CMK (cell line): ENCODE measurements at places on chromosomes 5 and 9.

GRCh38 chr5:89735082-89735481, 674.5 kb downstream of the CETN3 start:
- no peak for DNase-seq

DNA sequence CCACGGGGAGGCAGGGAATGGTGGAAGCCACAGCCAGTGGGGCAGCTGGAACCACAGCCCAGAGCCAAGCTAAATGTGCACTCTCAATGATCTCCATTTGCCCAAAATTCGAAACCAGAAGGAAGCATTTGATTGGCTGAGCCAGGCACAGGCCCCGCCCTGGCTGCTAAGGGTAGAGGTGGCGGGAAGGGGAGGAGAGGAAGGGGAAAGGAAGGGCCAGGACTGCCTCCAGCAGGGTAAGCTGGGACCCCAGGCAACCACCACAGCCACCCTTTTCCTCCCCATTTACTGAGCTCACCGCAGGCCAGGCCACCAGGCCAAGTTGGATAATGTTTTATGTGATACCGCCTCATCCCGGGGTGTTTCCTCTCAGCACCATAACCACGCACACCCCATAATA, 100.3 kb upstream of the RAPGEF1 start:
- peak; percentile 21 for DNase-seq

DNA sequence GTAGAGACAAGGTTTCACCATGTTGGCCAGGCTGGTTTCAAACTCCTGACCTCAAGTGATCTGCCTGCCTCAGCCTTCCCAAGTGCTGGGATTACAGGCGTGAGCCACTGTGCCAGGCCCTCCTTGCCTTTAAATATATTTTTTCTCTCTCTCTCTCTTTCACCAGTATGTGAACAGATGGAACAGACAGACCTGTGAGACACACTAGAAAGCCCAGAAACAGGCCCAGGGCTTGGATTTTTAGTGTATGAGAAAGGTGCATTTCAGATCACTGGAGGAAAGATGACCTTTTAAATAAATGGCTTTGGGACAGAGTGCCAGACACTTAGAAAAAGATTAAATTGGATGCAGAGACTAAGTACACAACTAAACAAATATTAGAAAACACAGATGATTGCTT, 3.1 kb downstream of the RASGEF1C start:
- DNase-seq, result no peak

GRCh38 chr5:25554077-25554476, 909.3 kb upstream of the CDH10 start:
- DNase-seq, result no peak

DNA sequence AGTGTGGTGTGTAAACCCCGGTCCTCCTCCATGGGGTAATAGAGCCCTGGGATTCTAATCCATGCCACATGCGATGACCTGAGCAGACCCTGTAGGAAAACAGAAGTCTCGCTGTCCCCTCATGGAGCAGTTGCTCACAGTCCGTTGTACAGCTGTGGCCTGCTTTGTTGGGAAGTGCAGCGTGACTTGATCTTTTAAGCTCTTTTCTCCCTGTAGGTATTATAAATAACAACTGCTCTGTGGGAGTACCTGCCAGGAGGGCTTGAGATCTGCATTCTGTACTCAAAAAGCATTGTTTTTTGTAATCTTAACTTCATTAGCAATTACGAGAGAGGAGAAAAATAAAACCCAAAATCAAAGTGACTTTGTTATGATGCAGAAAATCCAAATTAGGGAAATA, 17.3 kb downstream of the MEGF10 start:
- no peak for DNase-seq

- DNase-seq, result no peak
Observed at GRCh38 chr9:136338511-136338910, 11.2 kb downstream of the GPSM1 start.

DNA sequence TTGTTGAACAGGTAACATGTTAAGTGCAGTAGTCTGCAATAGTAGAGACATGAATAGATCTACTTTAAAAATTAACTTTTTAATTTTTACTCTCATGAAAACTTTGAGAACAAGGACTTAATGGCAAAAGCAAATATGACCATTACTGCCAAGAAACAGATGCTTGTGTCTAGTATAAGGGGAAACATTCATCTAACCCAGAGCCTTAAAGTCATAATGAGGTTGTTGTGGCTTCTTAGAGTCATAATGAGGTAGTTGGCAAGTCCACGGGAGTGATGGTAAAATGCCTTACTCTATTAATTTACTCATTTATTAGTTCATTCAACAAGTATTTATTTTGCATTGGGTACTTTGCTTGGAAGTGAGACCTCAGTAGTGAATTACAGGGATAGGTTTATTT, 71.5 kb downstream of the JAKMIP2 start:
- DNase-seq, result no peak

- DNase-seq, result no peak
Observed at GRCh38 chr5:141618030-141618803, 583 bp downstream of the DIAPH1 start.

- DNase-seq, result no peak
Observed at GRCh38 chr9:128556926-128557634, 4.7 kb downstream of the SPTAN1 start.

GRCh38 chr5:32419791-32420190, 24.7 kb downstream of the ZFR start:
- DNase-seq, result no peak

DNA sequence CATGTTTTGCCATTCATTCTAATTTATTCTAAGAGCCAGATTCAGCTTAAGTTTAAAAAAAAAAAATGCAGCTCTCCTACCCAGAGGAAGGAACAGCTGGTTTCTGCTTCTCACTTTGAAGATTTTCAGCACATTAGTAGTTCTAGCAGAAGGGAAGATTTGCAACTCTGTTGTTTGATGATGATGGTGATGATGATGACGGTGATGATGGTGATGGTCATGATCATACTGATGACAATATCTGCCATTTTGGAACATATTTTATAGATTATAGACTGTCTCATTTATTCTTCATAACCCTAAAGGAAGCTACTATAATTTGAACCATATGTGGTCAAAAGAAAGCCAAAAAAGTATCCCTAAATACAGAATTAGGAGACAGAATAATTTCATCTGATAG, 7.9 kb upstream of the MED10 start:
- DNase-seq, result no peak

- DNase-seq, result no peak
Observed at GRCh38 chr9:134344068-134344799, 18.0 kb downstream of the RXRA start.

- no peak for DNase-seq
Observed at GRCh38 chr5:135460246-135461033, 8.3 kb upstream of the TIFAB start.

GRCh38 chr5:53884844-53885243, 324.4 kb downstream of the NDUFS4 start:
- DNase-seq, result no peak

GRCh38 chr9:35686222-35687203, 3.2 kb downstream of the TPM2 start:
- no peak for DNase-seq

DNA sequence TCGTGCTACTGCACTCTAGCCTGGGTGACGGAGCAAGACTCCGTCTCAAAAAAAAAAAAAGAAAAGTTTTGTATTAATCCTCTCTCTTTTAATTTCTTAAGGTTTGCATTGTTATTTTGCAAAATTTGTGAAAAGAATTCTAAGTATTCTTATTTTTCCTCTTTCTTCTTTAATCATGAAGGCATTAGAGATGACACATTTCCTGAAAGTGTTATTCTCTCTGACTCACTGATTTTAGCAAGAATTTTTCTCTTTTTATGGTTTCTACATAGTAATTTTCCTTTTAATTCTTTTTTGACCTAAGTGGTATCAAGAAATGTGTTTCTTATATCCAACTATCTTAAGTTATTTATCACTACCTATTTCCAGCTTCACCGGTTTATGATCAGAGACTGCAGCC, 78.0 kb downstream of the NSUN2 start:
- no peak for DNase-seq

GRCh38 chr5:35924950-35925722, 13.3 kb downstream of the CAPSL start:
- DNase-seq, result no peak

DNA sequence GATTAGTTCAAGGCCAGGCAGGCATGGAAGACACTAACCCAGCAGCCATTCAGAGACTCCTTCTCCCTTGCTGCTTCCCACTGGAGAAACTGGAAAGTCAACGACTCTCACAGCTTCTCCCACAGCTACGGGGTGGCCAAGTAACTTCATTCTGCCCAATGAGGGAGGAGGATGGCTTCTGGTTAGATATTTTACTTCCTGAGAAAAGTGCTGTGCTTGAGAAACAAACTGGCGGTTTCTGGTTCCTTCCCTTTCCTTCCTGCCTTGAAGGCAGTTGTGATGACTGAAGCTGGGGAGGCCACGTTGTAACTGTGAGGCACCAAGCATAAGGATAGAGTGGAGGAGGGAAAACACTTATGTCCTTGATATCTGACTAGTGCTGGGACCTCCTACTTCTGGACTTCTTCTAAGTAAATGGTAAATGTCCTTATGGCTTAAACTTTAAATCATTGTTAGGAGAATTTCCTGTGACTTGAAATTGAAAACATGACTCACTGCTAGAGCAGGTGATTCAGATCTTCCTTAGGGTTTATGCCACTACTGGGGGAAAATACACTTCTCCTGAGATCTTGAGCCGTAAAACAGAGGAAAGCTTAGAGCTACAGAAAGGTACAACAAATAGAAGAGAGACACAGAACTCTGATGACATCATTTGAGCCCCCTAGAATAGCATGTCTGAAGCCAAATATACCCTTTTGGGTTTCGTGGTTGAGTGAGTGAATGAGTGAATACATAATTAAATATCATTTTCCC, 3.1 kb upstream of the GNPDA1 start:
- no peak for DNase-seq
